ENCODE measurements at places on chromosomes 3 and 15.
A peak's percentile ranks its signal among the peaks of the same experiment; 100 is the strongest.

DNA sequence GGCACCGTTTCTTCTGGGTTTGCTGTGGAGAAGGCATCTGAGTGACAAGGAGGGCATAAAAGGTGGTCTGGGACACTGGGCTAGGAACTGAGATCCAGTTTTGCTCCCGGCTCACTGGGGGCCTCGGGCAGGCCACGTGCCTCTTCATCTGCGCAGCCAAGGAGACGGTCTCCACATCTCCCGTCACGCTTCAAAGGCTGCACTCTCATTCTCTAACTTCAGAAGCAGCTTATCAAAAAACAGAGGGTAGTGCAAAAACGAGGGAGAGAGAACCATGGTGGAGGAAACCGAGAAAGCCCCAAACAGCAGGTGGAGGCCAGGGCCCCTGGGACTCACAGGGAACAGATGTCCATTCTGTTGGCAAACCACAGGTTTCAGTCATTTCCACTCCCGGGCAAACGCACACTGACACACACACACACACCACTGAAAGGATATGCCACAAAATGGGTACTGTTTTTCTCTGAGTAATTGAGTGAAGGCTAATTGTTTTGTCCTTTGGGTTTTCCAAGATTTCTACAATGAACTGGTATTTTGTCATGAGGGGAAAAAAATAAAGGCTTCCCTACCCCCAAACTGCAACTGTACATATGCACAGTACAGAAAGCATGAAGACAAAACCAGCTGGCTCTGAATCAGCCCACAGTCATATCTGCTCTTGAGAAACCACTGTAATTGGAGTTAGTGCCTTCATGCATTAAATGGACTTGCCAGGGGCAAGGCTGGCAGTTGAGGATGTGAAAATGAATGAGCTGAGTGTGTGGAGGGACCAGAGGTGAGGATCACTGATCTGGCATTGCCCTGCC lies 71.9 kb downstream of the MGLL start:
- no peak overlapping the region for H3K27ac ChIP-seq
- no peak overlapping the region for H3K4me3 ChIP-seq
- no peak for DNase-seq
- H3K27me3 ChIP-seq = no peaks in the 10 kb centered on the region
- no peaks in the 10 kb centered on the region for H3K4me1 ChIP-seq

GRCh38 chr3:60585918-60586317 lies 665.3 kb downstream of the FHIT start:
- DNase-seq = no peak
- no peak overlapping the region for H3K27ac ChIP-seq
- H3K4me1 ChIP-seq = no peaks in the 10 kb centered on the region
- no peaks in the 10 kb centered on the region for H3K36me3 ChIP-seq
- no peak overlapping the region for H3K4me3 ChIP-seq
- no peaks in the 10 kb centered on the region for H3K27me3 ChIP-seq

DNA sequence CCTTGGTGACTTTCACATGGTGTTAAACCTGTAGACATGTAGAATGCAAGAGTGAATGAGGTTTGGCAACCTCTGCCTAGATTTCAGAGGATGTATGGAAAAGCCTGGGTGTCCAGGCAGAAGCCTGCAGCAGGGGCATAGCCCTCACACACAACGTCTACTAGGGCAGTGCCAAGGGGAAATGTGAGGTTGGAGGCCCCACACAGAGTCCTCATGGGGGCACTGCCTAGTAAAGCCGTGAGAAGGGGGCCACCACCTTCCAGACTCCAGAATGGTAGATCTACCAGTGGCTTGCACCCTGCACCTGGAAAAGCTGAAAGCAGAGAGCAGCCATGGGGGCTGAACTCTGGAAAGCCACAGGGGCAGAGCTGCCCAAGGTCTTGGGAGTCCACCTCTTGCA lies 241.2 kb downstream of the KLF13 start:
- H3K36me3 ChIP-seq = no peaks in the 10 kb centered on the region
- no peak overlapping the region for H3K27ac ChIP-seq
- H3K4me1 ChIP-seq = no peaks in the 10 kb centered on the region

GRCh38 chr15:29457729-29458128 lies 188.1 kb upstream of the NSMCE3 start:
- H3K4me1 ChIP-seq = no peaks in the 10 kb centered on the region
- H3K27me3 ChIP-seq = no peaks in the 10 kb centered on the region
- DNase-seq = no peak
- H3K27ac ChIP-seq = no peak overlapping the region
- H3K36me3 ChIP-seq = no peaks in the 10 kb centered on the region

DNA sequence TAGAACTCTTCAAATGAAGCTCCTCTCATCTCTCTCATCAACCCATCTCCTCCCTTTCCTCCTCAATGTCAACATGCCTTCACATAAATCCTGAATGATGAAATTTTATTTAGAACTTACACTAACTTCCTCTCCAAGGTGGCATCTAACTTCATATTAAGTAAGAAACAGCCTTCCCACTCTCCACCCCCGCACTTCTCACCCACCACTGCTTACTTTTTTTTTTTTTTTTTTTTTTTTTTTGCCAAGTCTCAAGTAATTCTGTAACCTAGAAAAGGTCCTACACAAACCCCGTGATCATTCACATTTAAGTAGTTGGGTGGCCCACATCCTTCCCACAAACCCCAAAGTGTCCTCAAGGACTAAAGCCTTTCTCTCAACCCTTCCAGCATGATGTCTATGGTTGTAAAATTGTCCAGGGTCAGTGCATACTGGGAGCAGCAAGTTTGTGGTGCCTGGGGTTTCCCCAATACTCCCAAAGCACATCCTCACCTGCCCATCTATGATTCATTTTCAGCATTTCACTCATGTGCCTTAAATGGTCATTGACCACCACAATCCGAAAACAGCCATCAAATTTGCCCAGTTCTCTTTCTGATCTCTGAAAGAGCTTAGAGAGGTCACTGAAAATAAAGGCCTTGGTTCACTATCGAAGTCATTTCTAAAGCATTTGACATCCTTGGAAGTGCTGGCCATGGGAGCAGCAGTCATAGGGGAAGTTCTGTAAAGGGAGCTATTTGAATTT lies 47.2 kb downstream of the CD86 start:
- no peak overlapping the region for H3K4me3 ChIP-seq
- no peak for DNase-seq
- no peaks in the 10 kb centered on the region for H3K27me3 ChIP-seq

DNA sequence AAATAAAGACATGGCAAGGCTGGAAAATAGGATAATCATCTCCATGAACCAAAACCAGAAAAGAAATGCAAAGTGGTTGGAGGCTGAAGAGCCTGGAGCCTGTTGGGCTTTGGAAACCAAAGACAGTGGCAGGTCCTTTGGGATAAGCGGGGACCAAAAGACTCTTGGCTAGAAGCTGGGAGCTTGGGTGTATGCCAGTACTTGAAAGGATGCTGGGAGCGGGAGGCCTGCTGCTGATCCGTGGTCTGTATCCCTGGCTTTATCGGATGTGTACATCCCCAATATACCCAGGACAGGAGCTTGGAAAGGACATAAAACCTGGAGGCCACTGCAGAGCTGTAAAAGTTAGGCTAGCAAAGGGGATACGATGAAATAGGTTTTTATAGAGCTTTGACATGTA lies 1.3 kb upstream of the CHRNB4 start:
- no peaks in the 10 kb centered on the region for H3K4me1 ChIP-seq
- DNase-seq = no peak
- no peaks in the 10 kb centered on the region for H3K36me3 ChIP-seq
- peaks cover 3% of the 10 kb centered on the region for H3K27me3 ChIP-seq
- H3K27ac ChIP-seq = no peak overlapping the region

GRCh38 chr3:147838652-147839051 lies 429.5 kb downstream of the ZIC1 start:
- H3K27ac ChIP-seq = no peak overlapping the region
- no peak for DNase-seq
- no peaks in the 10 kb centered on the region for H3K27me3 ChIP-seq
- H3K4me3 ChIP-seq = no peak overlapping the region

- H3K4me1 ChIP-seq = peaks cover 44% of the 10 kb centered on the region
- no peaks in the 10 kb centered on the region for H3K27me3 ChIP-seq
- no peak overlapping the region for H3K4me3 ChIP-seq
- DNase-seq = peak; percentile 63
These were observed 31.8 kb downstream of the CCNL1 start for GRCh38 chr3:157127831-157128767.

DNA sequence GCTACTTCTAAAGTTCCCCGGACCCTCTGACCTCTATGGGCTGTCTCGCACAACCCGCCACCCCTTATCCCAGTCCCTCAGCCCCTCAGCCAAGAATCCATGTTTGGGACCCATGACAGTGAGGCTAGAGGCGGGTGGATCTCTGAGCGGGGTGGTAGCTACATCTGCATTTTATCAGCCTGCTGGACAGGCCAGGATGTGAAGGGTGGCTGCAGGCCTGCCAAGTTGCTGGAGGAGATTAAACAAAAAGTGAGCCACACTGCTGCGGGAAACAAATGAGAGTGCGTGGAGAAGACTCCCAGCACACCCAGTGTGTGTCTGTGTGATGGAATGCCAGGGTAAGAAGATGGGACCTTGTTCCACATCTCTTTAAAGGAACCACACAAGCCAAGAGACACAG lies 51.1 kb upstream of the SPATA12 start:
- H3K4me3 ChIP-seq = no peak overlapping the region
- no peaks in the 10 kb centered on the region for H3K4me1 ChIP-seq
- H3K36me3 ChIP-seq = no peaks in the 10 kb centered on the region
- no peaks in the 10 kb centered on the region for H3K27me3 ChIP-seq
- no peak overlapping the region for H3K27ac ChIP-seq

DNA sequence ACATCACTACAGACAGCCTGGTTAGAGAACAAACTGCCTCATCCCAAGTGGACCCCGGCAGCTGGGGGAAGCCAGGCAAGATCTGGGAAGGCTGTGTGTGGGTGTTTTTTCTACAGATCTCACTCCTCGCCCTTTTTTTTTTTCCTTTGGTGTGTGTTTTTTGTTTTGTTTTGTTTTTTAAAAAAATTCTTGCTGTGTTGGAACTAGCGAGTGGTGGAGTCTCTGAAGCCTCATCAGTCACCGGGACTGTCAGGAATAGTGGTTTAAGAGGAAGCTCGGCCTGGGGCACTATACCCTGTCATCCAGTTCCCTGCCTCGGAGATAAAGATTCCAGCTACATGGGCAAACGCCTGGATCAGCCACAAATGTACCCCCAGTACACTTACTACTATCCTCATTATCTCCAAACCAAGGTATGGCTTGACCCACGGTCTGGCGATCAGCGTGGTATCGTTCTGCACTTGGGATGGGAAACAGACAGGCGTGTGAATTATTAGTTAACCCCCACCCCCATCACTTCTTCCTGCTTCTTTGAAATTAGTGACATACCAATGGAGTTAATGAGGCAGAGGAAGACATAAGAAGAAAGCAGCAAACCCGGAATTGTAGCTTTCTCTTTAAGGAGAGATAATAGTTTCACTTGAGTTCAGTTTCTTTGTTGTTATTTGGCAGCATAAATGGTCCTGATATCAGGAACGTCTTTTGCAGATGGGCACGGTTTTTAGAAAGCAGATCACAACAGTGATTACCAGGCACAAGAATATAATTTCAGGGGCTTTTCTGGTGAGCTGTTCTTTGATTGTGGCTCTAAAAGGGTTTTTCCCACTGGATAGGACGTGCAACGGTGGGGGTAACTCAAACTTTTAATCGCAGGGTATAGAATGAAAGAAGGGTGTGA lies 722 bp downstream of the RBMS3 start:
- no peaks in the 10 kb centered on the region for H3K36me3 ChIP-seq
- no peaks in the 10 kb centered on the region for H3K27me3 ChIP-seq
- no peak for DNase-seq
- peak overlapping the region; percentile 54 for H3K4me3 ChIP-seq
- no peak overlapping the region for H3K27ac ChIP-seq
- no peaks in the 10 kb centered on the region for H3K4me1 ChIP-seq

DNA sequence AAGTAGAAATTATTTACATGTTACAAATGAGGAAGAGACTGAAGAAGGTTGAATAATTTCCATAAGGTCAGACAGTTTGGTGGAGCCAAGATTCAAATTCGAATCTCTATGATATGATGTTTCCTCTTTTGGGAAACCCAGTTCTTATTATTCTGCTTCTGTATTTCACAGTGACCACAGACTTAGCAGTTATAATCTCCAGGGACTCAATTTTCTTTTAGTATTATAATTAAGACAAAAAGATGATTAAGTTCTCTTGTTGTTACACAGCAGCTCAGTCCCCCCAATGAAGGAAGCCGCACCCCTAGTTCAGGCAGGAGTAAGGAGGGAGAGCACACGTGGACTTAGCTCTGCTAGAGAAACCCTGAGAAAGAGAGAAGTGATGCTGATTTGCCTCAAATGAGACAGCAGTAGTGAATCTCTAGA lies 130.6 kb downstream of the CCNL1 start:
- no peak overlapping the region for H3K27ac ChIP-seq
- H3K27me3 ChIP-seq = no peaks in the 10 kb centered on the region
- H3K4me3 ChIP-seq = no peak overlapping the region
- DNase-seq = no peak
- H3K36me3 ChIP-seq = no peaks in the 10 kb centered on the region

DNA sequence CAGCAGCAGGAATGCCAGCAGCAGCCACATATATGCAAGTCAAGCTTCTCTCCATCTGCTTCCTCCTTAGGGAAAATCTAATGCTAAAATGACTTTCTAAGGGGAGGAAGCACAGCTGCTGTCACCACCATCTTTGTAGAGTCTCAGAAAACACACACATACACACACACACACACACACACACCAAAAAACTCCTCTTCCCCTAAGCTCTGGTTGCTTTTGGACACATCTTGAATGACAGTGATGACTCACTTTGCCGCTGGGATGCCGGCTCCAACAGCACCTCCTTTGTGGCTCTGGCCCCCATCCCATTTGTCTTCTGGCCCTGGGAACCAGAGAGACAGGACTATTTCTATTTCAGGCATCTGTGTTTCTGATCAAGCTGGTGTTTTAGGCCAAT lies 124.8 kb upstream of the GOLIM4 start:
- H3K36me3 ChIP-seq = no peaks in the 10 kb centered on the region
- H3K4me3 ChIP-seq = no peak overlapping the region
- DNase-seq = no peak
- no peak overlapping the region for H3K27ac ChIP-seq

DNA sequence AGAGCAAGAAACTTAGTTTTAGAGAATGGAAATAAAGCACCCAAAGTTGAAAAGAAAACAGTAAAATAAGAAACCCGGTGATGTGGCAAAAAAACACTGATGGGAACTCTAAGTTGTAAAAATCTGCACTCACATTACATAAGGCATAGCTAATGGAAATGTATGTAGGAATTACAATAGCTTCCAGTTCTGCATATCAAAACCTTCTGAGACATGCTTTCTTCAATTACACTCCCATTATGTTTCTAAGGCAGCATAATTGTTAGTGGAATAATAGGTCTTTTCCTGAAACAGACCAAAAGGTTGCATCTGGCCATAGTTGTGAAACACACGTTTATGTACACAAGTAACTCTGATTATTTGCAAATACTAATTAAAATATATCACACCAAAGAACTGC lies 41.4 kb downstream of the SLC30A4 start:
- DNase-seq = no peak
- H3K4me1 ChIP-seq = no peaks in the 10 kb centered on the region
- no peaks in the 10 kb centered on the region for H3K36me3 ChIP-seq
- H3K27ac ChIP-seq = no peak overlapping the region
- no peaks in the 10 kb centered on the region for H3K27me3 ChIP-seq
- H3K4me3 ChIP-seq = no peak overlapping the region

GRCh38 chr3:149828390-149828789 lies 15.4 kb downstream of the RNF13 start:
- H3K36me3 ChIP-seq = no peaks in the 10 kb centered on the region
- H3K4me1 ChIP-seq = no peaks in the 10 kb centered on the region
- H3K4me3 ChIP-seq = no peak overlapping the region
- no peaks in the 10 kb centered on the region for H3K27me3 ChIP-seq

- H3K4me1 ChIP-seq = no peaks in the 10 kb centered on the region
- H3K4me3 ChIP-seq = no peak overlapping the region
- DNase-seq = no peak
- no peak overlapping the region for H3K27ac ChIP-seq
These were observed 89.4 kb upstream of the C3orf80 start for GRCh38 chr3:160135851-160136250.
